ENCODE measurements at places on chromosomes 1 and 21. TPM values are rescaled to one million over a fixed set of nuclear protein-coding genes. Genes with fewer than 3 reads are reported as not detected.

DNA sequence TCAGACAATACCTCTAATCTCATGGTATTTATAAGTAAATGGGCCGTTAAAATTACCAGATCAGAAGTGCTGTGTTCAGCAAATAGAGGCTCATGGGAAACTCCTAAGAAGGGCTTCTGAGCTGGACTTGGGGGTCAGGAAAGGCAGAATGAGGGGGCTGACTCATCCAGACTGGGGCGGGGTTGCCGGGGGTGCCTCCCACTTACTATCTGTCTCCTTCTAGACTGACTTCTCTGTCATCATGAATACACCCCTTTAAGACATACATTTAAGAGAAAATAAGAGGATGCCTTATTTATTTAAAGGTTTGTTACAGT, 96.0 kb upstream of the ERRFI1 start:
- DNase-seq, result peak; percentile 86
- no peaks in the 10 kb centered on the region for H3K27me3 ChIP-seq
- H3K36me3 ChIP-seq, result no peaks in the 10 kb centered on the region
- H3K4me3 ChIP-seq, result no peak overlapping the region
- peak overlapping the region; percentile 88 for H3K27ac ChIP-seq

DNA sequence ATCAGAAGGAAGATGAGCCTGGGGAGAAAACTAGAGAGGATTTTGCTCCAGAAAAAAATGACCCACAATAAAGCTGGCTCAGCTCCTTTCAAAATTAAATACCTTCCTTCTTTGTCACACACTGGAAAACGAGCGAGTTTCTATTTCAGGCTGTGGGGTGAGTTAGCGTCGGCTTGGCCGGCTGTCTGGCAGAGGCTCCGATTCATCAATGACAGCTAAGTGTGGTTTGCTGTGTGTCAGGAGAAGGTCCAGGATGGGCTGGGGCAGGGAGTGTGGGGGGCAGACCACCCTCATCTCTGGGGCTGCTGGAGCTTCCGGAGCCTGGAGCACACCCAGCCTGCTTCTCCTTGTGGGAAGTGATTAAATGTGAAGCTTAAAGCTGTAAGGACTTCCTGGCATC, 120.2 kb downstream of the ETS2 start:
- no peak for DNase-seq
- H3K27ac ChIP-seq, result no peak overlapping the region
- no peak overlapping the region for H3K4me3 ChIP-seq

GRCh38 chr1:179166663-179167417, 62.6 kb downstream of the ABL2 start:
- H3K36me3 ChIP-seq, result no peaks in the 10 kb centered on the region
- no peaks in the 10 kb centered on the region for H3K4me1 ChIP-seq
- DNase-seq, result no peak
- H3K27ac ChIP-seq, result no peak overlapping the region
- H3K27me3 ChIP-seq, result no peaks in the 10 kb centered on the region

MR1 gene
- 10.4 TPM for total RNA-seq

PRR9 gene
- total RNA-seq, result 0.20 TPM

Data from K562 (cell line).